ENCODE measurements at places on chromosomes 7 and 10.
A peak's percentile ranks its signal among the peaks of the same experiment; 100 is the strongest.

DNA sequence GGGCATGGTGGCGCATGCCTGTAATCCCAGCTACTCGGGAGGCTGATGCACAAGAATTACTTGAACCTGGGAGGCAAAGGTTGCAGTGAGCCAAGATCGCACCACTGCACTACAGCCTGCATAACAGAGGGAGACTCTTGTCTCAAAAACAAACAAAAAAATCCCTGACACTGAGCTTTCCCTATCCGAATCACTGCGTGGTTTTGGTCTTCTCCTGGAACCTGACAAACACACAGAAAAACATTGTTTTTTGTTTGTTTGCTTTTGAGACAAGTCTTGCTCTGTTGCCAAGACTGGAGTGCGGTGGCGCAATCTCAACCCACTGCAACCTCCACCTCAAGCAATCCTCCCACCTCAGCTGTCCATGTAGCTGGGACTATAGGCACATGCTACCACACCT lies 50.4 kb upstream of the PTPRN2 start:
- no peak for DNase-seq

DNA sequence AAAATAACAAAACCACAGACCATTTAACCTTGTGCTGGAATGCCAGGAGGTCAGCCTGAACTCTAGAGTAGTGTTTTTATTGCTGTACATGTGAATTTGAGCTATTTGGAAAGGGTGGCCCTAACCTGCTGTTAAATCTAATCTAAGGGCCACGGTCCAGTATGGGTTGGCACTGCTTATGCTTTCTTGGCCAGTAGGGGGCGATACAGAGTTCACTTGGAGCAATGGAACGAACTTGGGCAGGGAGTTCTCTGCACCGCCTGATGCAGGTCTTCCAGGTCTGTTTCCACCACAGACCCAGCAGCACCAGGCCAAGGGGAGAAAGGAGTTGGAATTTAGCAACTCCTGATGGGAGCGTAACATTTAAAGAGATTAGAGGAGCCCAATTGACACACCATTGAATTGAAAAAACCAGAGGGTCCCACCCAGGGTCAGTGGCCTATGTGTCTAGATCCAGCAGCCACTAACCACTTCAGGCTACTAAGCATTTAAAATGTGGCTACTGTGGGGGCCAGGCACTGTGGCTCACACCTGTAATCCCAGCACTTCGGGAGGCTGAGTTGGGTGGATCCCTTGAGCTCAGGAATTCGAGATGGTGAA lies 75.7 kb upstream of the EFCAB10 start:
- peak; percentile 49 for DNase-seq

GRCh38 chr10:52250510-52250909 lies 63.6 kb upstream of the DKK1 start:
- no peak for DNase-seq

DNA sequence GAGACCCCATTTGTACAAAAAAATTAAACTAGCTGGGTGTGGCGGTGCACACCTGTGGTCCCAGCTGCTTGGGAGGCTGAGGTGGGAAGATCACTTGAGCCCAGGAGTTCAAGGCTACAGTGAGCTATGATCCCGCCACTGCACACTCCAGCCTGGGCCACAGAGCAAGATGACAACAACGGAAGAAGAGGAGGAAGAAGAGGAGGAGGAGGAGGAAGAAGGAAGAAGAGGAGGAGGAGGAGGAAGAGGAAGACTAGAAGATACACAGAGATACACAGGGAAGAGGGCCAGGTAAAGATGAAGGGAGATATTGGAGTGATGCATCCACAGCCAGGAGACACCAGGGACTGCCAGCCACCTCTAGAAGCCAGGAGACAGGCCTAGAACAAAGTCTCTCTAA lies 75.7 kb upstream of the PTER start:
- DNase-seq: no peak

- DNase-seq: no peak
These were observed 750 bp upstream of the CDK14 start for GRCh38 chr7:90595342-90595800.

DNA sequence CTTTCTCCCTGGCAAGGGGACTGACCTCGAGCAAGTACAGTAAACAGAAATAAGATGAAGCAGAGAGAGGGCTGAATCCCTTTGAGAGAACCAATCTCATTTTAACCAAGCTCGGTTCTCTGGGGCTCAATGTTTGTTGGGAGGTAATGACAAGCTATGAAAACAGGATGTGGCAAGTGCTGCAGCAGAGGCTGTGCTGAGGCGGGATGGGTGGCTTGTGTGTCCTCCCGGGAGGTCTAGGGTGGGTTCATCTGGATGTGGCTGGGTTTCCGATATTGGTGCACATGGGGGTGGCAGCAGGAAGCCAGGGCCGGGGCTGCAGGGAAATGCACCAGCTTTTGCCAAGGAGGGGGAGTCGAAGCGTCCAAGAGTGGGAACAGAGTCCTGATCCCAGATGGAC lies 84.5 kb downstream of the AOAH start:
- no peak for DNase-seq

GRCh38 chr10:16870331-16870730 lies 53.1 kb upstream of the RSU1 start:
- no peak for DNase-seq

- no peak for DNase-seq
These were observed 191.3 kb upstream of the AGK start for GRCh38 chr7:141359740-141360415.

DNA sequence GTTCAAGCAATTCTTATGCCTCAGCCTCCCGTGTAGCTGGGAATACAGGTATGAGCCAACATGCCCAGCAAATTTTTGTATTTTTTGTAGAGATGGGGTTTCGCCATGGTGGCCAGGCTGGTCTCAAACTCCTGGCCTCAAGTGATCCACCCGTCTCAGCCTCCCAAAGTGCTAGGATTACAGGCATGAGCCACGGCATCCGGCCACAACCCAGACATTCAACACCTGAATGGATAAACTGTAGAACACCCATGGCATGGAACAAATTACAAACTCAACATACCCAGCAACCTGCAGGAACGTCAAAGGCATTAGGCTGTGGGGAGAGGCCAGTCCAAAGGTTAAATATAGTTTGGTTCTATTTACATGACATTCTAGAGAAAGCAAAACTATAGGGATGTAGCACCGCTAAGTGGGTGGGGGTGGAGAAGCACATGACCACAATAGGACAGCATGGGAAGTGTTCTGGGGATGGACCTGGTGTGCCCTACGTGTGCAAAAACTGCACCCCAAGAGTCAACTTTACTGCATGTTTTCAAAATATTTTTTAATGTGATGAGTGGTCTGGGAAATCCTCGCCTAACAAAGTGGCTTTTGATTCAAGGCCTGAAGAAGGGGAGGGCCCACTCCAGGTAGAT lies 6.5 kb upstream of the PGAM2 start:
- DNase-seq: no peak

Measured in stimulated activated CD8-positive, alpha-beta memory T cell treated with anti-CD3 and anti-CD28 coated beads, Interleukin-7, amount 100 ng/mL, for 1 hour (primary cell).